ENCODE measurements at places on chromosomes 3 and 15.

DNA sequence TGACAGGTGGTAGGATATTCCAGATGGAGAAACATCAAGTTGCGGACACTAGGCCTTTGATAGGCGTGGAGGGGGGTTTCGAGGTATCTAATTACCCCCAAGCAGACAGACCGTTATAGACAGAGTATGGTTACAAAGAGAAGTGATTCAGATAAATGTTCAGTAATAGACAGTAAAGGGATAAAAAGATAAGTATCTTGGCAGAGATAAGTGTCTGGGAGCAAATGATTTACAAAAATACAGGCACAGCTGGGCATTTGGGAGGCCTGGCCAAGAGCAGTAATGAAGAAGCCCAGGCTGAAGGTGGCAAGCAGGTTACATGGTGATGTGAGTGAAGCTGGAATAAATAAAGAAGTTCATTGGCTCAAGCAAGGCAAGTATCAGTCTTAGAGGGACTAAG lies 659 bp upstream of the MYH15 start:
- no peak for DNase-seq

- no peak for DNase-seq
Observed at GRCh38 chr3:22893644-22894325, 309.3 kb upstream of the UBE2E2 start.

DNA sequence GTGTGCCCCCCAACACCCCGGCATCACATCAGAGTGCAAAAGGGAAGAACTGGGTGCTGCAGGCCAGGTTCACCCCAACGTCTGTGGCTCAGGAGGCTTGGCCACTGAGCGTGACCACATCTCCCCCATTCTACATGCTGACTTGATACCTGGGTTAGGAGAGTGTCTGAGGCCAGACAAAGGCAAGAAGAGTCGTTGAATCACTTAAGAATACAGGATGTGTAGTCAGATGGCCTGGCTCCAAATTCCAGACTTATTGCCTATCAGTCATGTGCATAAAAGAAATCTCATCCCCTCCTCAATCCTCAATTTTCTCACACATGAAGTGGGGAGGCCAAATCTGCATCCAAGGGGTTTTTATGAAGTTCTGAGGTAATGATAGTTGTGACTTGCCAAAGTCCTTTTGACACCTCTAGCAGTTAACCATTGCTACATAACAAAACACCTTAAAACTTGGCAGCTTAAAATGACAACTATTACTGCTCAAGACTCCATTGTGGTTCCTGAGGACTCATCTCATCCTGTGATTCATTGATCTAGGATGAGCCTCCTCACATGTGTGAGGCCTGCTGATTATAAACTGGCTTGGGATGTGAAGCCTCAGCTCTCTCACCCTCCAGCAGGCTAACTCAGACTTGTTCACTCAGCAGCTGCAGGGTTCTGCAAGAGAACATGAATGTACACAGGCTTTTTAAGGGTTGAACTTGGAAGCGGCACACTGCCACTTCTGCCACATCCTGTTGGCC lies 138.8 kb upstream of the TLE3 start:
- no peak for DNase-seq

DNA sequence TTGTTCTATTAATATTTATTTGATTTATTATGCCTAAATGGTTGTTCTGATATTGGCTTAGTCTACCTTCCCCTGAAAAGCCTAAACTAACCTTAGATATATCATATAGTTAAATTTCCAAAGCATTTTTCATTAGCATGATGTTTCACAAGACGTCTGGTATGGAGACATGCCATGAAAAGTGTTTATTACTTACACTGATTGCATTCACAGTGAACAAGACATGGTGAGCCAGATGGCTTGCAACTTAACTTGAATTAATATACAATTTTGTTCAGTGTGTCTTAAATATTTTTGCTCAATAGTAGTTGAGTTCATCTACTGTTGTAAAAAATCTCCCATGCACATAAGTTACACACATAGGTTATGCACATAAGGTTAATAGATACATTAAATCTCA lies 758.4 kb downstream of the NSUN3 start:
- no peak for DNase-seq

DNA sequence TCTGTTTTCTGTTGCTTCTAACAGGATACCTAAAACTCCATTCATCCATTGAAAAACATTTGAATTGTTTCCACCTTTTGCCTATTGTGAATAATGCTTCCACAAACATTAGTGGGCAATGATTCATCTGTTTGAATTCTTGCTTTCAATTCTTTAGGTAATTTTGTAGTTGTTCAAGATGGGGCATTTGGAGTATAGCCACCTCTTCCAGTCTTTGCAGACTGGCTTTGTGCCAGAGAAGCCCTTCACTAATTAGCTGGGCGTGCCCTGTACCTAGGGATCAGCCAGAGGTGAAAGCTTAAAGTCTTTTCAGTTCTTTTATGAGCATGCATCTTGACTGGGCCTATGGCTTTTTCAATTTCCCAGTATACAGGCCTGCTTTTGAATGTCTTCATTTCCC lies 10.9 kb downstream of the RTP1 start:
- DNase-seq, result no peak

DNA sequence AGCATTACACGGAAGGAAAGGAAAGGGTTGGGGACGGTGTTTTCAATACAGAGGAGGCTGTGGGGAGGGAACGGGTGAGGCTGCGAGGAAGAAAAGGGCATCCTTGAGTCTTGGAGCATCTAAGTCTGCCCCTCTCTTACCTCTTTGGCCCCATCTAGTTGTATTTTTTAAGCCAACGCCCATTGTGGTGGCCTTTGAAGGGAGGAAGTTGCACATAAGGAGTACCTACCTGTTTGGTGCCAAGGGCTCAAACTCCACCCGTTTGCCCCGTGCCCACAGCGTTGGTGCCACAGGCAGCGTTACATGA lies 146.1 kb upstream of the UMPS start:
- no peak for DNase-seq

- DNase-seq, result peak; percentile 47
Observed at GRCh38 chr3:11720304-11720898, 76.7 kb upstream of the VGLL4 start.

- DNase-seq, result no peak
Observed at GRCh38 chr3:68728343-68728742, 204.0 kb downstream of the TAFA4 start.

- no peak for DNase-seq
Observed at GRCh38 chr15:57198654-57199291, 177.5 kb upstream of the CGNL1 start.

DNA sequence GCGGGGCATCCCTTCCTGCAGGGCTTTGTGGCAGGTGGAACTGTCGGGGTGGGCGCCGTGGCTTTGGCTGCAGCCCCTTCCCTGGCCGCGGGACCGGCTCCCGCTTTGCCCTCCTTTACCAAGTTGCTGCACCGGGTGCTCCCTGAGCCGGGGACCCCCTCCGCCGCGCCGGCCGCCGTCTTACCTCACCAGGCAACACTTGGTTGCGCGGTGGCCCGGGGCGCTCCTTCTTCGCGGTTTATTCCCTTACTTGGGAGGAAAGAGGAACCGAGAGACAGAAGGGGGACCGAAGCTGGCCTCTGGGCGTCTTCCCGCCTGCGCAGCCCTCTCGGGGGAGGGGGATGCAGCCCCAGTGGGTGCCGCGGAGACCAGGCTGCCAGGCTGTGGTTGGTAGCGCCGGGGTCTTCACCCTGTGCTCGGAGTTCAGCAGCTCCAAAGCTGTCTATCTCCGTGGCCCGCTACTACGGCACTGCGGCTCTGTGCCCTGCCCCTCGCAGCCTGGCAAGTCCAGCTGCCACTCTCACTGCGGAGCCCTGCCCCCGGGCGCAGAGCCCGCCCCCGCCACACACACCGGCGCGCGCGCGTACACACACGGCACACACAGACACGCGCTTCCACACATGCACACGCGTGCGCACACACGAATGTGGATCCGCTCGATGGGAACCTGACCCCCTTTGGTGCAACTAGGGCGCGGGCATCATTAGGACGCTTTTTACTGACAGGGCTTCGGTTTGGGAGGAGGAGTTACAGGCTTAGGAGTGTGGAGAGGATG lies at the start of gene DGKG:
Gene DGKG (minus strand): TSS at position 473 of the 775 bp plus-strand sequence. CDS start 41,775 bp downstream, outside the sequence.
- DNase-seq, result peak; percentile 42

- no peak for DNase-seq
Observed at GRCh38 chr3:152331018-152331541, 62.4 kb downstream of the MBNL1 start.

DNA sequence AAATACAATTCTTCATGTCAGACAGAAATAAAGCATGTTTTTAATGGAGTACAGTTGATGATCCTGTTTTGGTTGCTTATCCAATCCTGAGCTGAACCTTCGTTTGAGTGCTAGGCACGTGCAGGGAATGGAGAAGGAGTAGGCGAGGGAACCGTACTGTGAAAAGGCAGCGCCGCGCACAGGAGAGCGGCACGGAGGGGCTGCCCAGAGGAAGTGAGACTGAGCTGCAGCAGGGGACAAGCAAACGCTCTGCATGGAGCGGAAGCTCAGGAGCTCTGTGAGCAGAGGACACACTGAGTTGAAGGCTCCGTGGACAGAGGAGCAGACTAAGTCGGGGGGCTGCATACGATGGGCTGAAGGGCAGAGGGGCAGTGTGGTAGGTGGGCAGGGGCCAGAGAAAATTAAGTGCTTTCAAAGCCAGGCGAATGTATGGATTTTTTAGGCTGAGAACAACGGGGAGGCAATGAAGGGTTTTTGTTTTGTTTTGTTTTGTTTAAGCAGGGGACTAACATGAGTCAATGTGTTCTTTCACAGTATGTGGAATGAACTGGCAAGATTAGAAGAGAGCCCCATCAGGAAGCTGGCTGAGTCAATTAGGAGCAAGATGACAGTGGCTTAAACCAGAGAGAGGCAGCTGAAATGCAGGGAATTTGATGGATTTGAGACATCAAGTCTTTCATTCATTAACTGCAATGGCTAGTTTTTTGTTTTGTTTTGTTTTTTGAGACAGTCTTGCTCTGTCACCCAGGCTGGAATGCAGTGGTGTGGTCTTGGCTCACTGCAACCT lies 23.8 kb upstream of the TM2D3 start:
- DNase-seq, result no peak

- no peak for DNase-seq
Observed at GRCh38 chr3:190345027-190345821, 23.0 kb upstream of the CLDN1 start.

DNA sequence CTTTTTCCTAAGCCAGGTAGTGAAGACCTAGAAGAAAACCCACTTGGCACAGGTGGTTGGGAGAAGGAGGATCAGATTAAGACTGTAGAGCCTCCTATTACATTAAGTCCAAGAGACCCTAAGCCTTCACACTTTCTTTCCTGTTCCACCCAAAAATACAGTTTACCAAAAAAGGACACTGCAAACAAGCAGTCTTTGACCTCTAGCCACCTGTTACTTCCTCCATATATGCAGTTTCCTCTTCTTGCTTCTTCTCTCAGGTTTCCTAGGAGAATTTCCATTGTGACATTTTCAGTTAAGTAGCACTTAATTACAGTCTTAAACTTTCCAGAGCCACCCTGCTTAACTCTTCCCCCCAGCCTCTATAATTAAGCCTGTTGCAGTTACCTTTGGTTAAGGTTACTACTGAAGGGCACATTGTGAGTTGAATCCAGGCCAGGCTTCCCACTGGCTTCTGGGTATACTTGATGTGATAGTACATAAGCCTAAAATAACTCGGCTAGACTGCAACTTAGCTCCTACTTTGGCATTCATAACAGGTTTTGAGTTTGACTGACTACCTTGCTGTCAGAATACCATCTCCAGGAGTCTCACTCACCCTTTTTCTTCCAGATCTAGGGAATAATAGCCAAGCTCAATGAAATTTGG lies 114.2 kb upstream of the UMPS start:
- no peak for DNase-seq

- no peak for DNase-seq
Observed at GRCh38 chr3:194720048-194720447, 34.4 kb downstream of the FAM43A start.

DNA sequence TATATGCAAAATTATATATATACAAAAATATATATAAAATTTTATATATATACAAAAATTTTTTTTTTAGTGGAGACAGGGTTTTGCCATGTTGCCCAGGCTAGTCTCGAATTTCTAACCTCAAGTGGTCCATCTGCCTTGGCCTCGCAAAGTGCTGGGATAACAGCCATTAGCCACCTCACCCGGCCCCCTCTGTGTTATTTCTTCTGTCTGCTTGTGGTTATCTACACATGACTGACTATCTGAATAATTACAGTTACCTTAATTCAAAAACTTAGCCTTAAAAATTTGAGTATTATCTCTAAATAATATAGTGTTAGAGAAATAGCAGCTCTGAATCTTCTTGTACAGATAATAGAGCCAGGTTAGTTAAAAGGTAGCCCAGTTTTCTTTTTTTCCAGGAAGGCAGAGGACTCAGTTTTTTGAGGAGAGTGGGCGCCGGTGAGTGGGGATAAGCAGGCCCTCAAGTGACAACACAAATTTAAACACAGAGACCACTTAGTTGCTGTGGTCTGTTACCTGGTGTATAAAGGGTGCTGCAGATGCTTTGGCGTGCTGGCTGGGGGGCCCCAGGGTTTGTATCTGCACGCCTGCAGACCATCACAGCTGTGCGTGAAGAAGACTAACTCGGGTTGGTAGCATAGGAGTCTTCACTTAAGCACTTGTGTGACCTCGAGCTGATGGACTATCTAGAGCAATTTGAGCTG lies 83.7 kb downstream of the TRAK1 start:
- DNase-seq, result no peak

- DNase-seq, result no peak
Observed at GRCh38 chr3:137297770-137298169, 340.0 kb downstream of the IL20RB start.

DNA sequence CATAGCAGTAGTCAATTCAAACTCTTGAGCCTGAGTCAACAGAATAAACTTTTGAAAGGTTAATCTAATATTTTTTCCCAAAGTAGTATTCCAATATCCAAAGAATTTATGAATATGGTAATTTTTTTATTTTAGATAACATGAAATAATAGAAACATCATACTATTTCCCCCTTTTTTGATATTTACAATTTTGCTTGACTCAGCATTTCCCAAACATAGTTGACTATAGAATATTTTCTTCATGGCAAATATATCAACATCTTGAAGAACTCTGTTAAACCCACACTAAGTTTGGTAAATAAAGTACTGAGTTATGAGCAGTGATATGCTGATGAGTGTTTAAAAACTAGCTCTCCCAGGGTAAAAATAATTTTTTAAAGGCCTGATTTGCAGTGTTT lies 380.0 kb upstream of the ARL6 start:
- no peak for DNase-seq

- DNase-seq, result no peak
Observed at GRCh38 chr3:160372780-160373179, 26.2 kb downstream of the IFT80 start.

GRCh38 chr3:128794067-128794768 lies 68.2 kb downstream of the RAB7A start:
- peak; percentile 36 for DNase-seq

DNA sequence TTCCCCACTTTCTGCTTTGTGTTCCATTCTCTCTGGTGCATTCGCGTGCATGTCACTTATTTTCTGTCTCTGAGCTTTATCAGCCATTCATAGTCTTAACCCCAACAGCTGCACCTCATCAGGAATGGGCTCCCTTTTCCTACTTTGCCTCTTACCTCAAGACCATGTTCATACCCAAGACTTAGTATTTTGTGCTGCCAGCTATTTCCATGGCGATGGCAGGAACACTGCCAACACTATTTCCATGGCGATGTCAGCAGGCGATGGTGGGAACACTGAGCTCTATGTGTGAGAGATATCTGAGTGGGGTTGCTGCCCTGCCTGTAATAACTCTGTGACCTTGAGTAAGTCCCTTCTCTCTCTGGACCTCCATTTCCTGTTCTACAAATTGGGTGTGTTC lies 5.5 kb downstream of the ZNF35 start:
- no peak for DNase-seq

GRCh38 chr3:126537730-126538281 lies 13.9 kb downstream of the CHST13 start:
- no peak for DNase-seq

- DNase-seq, result no peak
Observed at GRCh38 chr3:3027976-3028567, 82.1 kb downstream of the IL5RA start.

GRCh38 chr3:177789500-177789899 lies 592.2 kb upstream of the TBL1XR1 start:
- no peak for DNase-seq

Measured in stimulated activated naive CD8-positive, alpha-beta T cell treated with anti-CD3 and anti-CD28 coated beads, Interleukin-15, Interleukin-2, amounts not matched to agents 100 U/mL and 50 U/mL, for 24 hours (primary cell).